ENCODE measurements at places on chromosomes 5 and 9. TPM values are rescaled to one million over a fixed set of nuclear protein-coding genes. Genes with fewer than 3 reads are reported as not detected.

DNA sequence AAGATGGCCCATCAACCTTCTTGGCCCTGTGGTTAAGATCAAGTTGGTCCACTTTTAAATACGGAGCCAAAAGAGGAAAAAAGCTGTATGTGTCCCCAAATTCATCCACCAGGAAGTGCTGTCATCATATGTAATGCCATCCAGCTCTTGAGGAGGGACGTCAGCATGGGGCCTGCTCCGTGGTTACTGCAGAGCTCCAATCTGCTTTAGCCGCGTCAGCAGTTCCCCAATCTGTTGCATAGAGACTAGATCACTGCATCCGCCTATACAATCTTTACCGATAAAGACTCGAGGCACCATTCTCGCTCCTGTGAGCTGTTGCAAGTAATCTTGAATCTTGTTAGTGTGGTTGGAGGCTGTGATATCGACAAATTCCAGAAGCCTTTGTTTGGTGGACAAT lies 65.7 kb downstream of the GABRA6 start:
- no peak overlapping the region for H3K4me3 ChIP-seq
- H3K27ac ChIP-seq = no peak overlapping the region
- H3K27me3 ChIP-seq = no peaks in the 10 kb centered on the region
- H3K4me1 ChIP-seq = no peaks in the 10 kb centered on the region
- DNase-seq = no peak
- H3K36me3 ChIP-seq = no peaks in the 10 kb centered on the region

GRCh38 chr9:7178729-7179128 lies 421.0 kb downstream of the KDM4C start:
- H3K4me3 ChIP-seq = no peak overlapping the region
- H3K27ac ChIP-seq = no peak overlapping the region
- no peaks in the 10 kb centered on the region for H3K4me1 ChIP-seq
- no peak for DNase-seq
- H3K27me3 ChIP-seq = no peaks in the 10 kb centered on the region

- H3K27ac ChIP-seq = no peak overlapping the region
- no peak for DNase-seq
Observed at GRCh38 chr5:74290634-74291241, 349.8 kb downstream of the ENC1 start.

The FBP2 gene
- total RNA-seq = not detected

DNA sequence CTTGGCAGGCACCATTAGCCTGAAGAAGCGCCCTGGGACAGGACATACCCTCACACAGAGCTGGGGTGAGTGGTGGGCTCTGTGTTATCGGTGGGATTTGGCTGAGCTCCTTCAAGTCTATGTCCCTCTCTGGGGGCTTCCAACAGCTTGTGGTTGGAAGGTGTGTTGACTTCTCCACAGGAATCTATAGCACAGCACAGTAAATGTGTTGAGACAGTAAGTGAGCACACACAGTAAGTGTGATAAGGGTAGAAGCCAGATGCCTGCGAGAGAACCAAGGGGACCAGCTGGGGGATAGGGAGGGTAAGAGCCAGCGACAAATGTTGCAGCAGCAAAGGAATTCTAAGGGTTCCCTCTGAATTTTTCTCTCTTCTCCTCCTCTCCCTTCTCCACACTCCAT lies 448.0 kb downstream of the KDM4C start:
- H3K27me3 ChIP-seq = no peaks in the 10 kb centered on the region
- H3K4me1 ChIP-seq = no peaks in the 10 kb centered on the region
- H3K27ac ChIP-seq = no peak overlapping the region
- H3K4me3 ChIP-seq = no peak overlapping the region
- DNase-seq = no peak

DNA sequence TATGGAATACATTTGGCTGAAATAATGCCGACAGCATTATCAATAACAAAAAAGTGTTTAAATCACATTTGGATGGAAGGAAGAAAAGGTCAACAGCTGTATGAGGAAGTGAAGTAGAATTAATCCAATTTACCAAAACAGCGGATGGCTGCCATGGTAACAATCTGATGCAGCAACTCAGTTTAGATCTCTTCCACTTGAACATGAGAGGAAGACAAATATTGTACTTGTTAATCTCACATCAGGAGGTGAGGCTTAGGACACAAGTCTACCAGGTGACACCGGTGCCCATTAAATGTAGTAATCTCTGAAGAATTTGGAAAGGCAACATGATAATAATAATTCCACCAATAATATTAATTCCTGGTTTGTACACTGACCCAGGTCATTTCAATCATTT lies 2.4 kb downstream of the RASEF start:
- no peaks in the 10 kb centered on the region for H3K4me1 ChIP-seq

GRCh38 chr9:33287087-33287490 lies 3.2 kb upstream of the NFX1 start:
- H3K36me3 ChIP-seq = peaks cover 3% of the 10 kb centered on the region
- DNase-seq = no peak
- peaks cover under 1% of the 10 kb centered on the region for H3K4me1 ChIP-seq

- no peak overlapping the region for H3K27ac ChIP-seq
- no peak overlapping the region for H3K4me3 ChIP-seq
- no peaks in the 10 kb centered on the region for H3K27me3 ChIP-seq
- no peaks in the 10 kb centered on the region for H3K4me1 ChIP-seq
- DNase-seq = peak; percentile 42
- H3K36me3 ChIP-seq = no peaks in the 10 kb centered on the region
Observed at GRCh38 chr9:124453586-124454191, 3.4 kb downstream of the ADGRD2 start.

DNA sequence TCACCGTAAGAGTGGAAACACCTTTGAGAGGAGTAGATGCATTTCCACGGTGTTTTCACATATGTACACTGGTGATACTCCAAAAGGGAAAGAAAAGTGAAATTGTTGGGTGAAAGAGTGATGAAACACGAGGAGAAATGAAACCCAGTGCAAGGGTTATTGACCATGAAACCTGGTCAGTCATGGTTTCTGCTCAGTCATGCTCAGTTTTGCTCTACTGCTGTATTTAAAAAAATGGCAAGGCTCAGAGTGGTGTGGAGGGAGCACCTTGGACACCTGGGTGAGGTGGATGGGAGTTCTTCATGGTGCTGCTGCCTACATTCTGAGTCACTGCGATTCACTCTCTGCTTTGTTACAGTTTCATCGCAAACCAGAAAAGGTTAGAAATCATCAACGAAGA lies 32.3 kb downstream of the NTRK2 start:
- no peak for DNase-seq
- no peak overlapping the region for H3K4me3 ChIP-seq
- H3K27ac ChIP-seq = no peak overlapping the region
- H3K4me1 ChIP-seq = no peaks in the 10 kb centered on the region

- no peaks in the 10 kb centered on the region for H3K36me3 ChIP-seq
- no peaks in the 10 kb centered on the region for H3K4me1 ChIP-seq
- no peak overlapping the region for H3K27ac ChIP-seq
- no peak overlapping the region for H3K4me3 ChIP-seq
- DNase-seq = no peak
Observed at GRCh38 chr5:107486489-107486888, 184.2 kb downstream of the EFNA5 start.

DNA sequence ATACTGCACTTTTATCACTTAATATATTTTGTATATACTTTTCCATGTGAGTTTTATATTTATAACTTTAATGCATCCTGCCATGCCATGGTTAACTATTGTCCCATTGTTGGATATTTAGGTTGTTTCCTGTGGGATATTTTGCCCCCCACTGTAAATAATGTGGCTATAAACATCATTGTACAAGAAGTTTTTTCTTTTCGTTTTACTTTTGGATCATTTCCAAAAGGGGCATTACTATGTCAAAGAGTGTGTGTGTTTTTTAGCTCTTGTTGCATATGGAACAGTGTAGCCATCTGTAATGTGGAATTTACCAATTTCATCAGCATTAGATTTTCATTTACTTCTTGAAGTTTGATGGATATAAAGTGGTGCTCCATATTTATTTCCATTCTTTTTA lies 13.3 kb downstream of the ITGA2 start:
- no peaks in the 10 kb centered on the region for H3K4me1 ChIP-seq
- DNase-seq = no peak
- no peak overlapping the region for H3K27ac ChIP-seq
- no peaks in the 10 kb centered on the region for H3K27me3 ChIP-seq
- H3K36me3 ChIP-seq = no peaks in the 10 kb centered on the region

DNA sequence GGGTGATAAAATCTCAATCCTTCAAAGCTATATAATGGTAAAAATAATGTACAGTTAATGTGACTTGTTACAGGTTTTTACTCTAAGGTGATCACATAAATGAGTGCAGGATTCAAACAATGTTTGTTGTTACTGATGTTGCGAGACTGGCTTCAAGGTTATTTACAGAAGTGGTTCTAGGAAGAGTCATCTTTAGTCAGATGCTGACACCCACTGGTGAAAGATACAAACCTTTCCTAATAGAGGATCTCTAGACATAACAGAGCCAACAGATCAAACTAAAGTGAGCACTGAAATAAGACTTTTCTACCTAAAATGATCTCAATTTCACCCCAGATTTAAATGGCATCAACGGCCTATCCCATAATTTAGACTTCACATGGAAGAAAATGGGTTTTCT lies 20.2 kb downstream of the ARSB start:
- H3K27me3 ChIP-seq = no peaks in the 10 kb centered on the region
- H3K4me3 ChIP-seq = no peak overlapping the region
- no peaks in the 10 kb centered on the region for H3K4me1 ChIP-seq
- no peak for DNase-seq
- no peaks in the 10 kb centered on the region for H3K36me3 ChIP-seq

DNA sequence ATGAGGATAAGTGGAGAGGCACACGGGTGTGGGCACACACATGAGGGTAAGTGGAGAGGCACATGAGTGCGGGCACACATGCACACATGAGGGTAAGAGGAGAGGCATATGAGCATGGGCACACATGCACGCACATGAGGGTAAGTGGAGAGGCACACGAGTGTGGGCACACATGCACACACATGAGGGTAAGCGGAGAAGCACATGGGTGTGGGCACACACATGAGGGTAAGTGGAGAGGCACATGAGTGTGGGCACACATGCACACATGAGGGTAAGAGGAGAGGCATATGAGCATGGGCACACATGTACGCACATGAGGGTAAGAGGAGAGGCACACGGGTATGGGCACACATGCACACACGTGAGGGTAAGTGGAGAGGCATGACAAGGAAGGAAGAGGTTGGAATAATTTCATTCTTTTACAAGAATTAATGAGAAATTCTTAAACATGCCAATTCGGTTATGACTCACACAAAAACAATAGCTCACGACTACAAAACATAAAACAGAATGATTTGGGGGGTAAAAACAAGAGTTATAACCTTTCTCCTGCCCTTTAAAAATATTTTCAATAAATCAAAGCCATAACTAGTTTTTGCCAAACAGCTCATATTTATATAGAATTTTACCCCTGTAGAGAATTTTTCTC lies 67.5 kb downstream of the APBA1 start:
- DNase-seq = no peak
- no peaks in the 10 kb centered on the region for H3K27me3 ChIP-seq
- peaks cover 3% of the 10 kb centered on the region for H3K4me1 ChIP-seq
- no peak overlapping the region for H3K27ac ChIP-seq
- H3K4me3 ChIP-seq = no peak overlapping the region

- H3K27me3 ChIP-seq = no peaks in the 10 kb centered on the region
- H3K4me3 ChIP-seq = no peak overlapping the region
- H3K4me1 ChIP-seq = peaks cover 3% of the 10 kb centered on the region
- no peak overlapping the region for H3K27ac ChIP-seq
Observed at GRCh38 chr5:14281746-14282181, 138.6 kb downstream of the TRIO start.

- no peak for DNase-seq
- no peak overlapping the region for H3K27ac ChIP-seq
- no peaks in the 10 kb centered on the region for H3K36me3 ChIP-seq
- no peaks in the 10 kb centered on the region for H3K27me3 ChIP-seq
- no peak overlapping the region for H3K4me3 ChIP-seq
Observed at GRCh38 chr5:130520211-130520610, 615.9 kb downstream of the CHSY3 start.

DNA sequence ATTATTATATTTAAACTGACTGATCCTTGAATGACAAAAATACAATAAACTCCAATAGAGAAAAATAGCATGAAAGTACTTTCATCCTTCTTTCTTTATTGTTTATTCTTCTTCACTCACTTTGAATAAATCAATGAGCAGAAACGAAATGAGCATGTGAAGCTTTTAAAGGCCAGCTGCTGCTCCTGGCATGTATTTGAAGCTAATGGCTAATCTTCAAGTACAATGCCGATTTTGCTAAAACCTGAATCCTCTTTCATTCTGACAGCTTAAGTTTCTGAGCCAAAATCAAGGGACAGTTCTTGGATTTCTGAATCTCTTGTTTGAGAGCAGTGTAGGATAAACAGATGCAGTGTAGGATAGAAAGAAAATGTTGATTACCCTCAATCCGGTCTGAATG lies 237.3 kb downstream of the CDH10 start:
- no peaks in the 10 kb centered on the region for H3K27me3 ChIP-seq
- H3K27ac ChIP-seq = no peak overlapping the region

GRCh38 chr5:136309932-136310598 lies 55.3 kb downstream of the TRPC7 start:
- H3K27me3 ChIP-seq = no peaks in the 10 kb centered on the region
- no peak overlapping the region for H3K27ac ChIP-seq
- DNase-seq = no peak
- H3K36me3 ChIP-seq = no peaks in the 10 kb centered on the region

DNA sequence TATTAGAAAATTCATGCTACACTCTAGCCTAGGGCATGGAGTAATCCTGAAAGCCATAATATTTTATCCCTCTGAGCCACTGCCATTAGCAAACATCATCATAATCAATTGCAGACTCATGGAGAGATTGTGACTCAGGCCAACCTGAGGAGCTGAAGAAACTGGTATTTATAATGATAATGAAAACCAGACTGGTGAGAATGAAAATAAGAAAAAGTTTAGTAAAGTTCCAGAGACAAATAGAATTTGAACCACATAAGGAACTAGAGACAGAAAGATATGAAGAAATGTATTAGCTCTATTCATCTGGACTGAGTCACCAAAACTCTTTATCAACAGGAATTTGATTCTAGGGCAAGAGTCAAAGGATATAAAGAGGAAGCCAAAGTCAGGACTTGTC lies 158.7 kb downstream of the DRD1 start:
- H3K36me3 ChIP-seq = no peaks in the 10 kb centered on the region
- DNase-seq = no peak
- no peak overlapping the region for H3K27ac ChIP-seq
- peaks cover 3% of the 10 kb centered on the region for H3K4me1 ChIP-seq

DNA sequence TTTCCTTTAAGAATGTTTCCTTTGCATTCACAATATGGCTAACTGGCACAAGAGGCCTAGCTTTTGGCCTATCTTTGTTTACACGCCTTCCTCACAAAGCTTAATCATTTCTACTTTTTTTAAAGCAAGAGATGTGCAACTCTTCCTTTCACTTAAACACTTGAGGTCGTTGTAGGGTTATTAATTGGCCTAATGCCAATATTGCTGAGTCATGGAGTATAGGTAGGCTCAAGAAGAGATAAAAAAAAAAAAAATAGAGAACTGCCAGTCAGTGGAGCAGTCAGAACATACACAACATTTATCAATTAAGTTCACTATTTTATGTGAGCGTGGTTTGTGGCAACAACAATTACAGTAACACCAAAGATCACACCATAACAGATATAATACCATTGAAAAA lies 5.9 kb downstream of the FKBP15 start:
- no peaks in the 10 kb centered on the region for H3K4me1 ChIP-seq
- H3K4me3 ChIP-seq = no peak overlapping the region
- H3K36me3 ChIP-seq = no peaks in the 10 kb centered on the region
- H3K27ac ChIP-seq = no peak overlapping the region
- no peaks in the 10 kb centered on the region for H3K27me3 ChIP-seq
- DNase-seq = no peak

Measured in aorta (tissue), 5 donors.